Activated CD4-positive, alpha-beta memory T cell treated with anti-CD3 and anti-CD28 coated beads, Interleukin-2, amount 10 ng/mL, durations not matched to agents 7 days and 5 days (primary cell): ENCODE measurements at places on chromosomes 4 and X. TPM values are rescaled to one million over a fixed set of nuclear protein-coding genes. Genes with fewer than 3 reads are reported as not detected.

DNA sequence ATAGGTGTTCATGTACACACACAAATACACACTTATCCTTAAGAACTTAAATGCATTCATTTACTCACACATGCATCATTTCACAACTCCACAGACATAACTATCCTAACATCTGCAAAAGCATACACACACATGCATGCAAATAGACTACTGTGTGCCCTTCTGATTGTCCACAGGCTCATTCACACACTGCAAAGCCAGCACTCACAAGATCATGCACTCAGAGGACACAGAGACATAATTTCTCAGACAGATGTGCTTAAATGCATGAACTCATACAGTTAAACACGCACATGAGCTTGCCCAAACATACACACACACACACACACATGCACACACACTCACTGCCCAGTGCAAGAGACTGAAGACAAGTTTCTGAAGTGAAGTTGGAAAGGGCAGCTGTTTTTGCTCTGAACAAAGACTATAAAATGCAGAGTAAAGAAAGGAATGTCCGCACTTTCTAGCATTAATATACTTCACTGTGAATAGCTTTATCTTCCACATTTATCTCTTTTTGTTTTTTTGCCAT is 1018.0 kb upstream of the HS3ST1 start:
- H3K27ac ChIP-seq: no peak overlapping the region
- no peaks in the 10 kb centered on the region for H3K4me1 ChIP-seq
- H3K27me3 ChIP-seq: no peaks in the 10 kb centered on the region

DNA sequence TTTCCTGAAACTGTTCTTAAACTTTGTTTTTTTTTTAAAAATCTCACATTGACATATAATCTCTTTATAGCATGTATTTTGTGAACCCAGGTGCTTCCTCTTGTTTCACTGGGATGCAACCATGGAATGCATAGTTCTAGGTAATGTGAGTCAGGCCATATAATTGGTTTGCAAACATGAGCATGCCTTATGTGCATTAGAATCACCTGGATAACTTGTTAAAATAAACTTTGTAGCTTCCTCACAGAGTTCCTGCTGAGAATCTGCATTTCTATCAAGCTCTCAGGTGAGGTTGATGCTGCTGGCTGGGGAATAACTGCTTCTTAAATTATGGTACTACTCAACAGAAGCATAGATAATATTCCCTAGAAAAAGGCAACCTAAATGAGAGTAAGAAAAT is 940.3 kb upstream of the LCORL start:
- H3K36me3 ChIP-seq: no peaks in the 10 kb centered on the region
- H3K27me3 ChIP-seq: no peaks in the 10 kb centered on the region
- no peak overlapping the region for H3K4me3 ChIP-seq
- DNase-seq: no peak
- H3K4me1 ChIP-seq: no peaks in the 10 kb centered on the region

DNA sequence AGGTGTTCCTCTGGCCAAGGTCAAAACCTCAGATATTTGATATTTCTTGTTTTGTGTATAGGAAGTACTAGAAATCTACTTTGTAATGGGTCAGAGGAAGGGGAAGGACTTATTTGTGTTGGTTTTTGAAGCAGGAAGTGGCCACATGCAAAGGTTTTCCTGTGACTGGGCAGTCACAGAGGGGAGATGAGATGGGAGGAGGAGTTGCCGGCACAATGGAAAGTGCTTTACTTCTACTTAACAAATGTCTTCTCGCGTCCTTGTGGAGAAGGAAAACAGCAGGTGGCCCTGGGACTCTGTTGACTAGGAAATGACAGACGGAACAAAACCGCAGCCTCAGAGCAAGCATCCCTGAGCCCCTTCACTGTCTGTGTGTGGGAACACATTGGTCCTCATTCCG is 46.6 kb downstream of the SHROOM2 start:
- DNase-seq: no peak
- H3K36me3 ChIP-seq: no peaks in the 10 kb centered on the region
- peaks cover 3% of the 10 kb centered on the region for H3K4me1 ChIP-seq
- no peak overlapping the region for H3K27ac ChIP-seq
- H3K4me3 ChIP-seq: no peak overlapping the region

DNA sequence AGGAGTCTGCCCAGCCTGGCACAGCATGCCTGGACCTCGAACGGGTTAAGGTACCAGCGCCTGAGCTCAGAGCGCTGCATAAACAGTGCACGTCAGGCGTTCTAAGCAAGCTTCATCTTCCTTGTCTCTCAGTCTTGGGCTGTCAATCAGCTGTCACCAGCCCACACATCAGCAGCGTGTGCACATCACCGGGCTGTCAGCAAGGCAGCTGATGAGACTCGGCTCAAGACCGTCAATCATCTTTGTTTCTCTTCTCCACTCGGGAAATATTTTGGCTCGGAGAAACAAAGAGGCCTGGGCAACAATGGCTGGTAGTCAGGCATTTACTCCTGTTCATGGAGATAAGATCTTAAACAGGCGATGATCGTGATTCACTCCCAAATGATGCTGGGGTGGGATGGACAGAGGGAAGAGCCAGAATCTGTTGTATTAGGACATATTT is 141.3 kb downstream of the LDB2 start:
- H3K27ac ChIP-seq: no peak overlapping the region
- no peak for DNase-seq
- H3K4me1 ChIP-seq: no peaks in the 10 kb centered on the region
- H3K4me3 ChIP-seq: no peak overlapping the region

- no peaks in the 10 kb centered on the region for H3K36me3 ChIP-seq
- DNase-seq: no peak
- no peak overlapping the region for H3K27ac ChIP-seq
Measured at GRCh38 chr4:146124023-146124680, 51.4 kb upstream of the LSM6 start.

GRCh38 chr4:17497890-17498523 is 13.9 kb downstream of the QDPR start:
- no peak for DNase-seq
- peaks cover 37% of the 10 kb centered on the region for H3K36me3 ChIP-seq
- H3K4me1 ChIP-seq: peaks cover 18% of the 10 kb centered on the region

DNA sequence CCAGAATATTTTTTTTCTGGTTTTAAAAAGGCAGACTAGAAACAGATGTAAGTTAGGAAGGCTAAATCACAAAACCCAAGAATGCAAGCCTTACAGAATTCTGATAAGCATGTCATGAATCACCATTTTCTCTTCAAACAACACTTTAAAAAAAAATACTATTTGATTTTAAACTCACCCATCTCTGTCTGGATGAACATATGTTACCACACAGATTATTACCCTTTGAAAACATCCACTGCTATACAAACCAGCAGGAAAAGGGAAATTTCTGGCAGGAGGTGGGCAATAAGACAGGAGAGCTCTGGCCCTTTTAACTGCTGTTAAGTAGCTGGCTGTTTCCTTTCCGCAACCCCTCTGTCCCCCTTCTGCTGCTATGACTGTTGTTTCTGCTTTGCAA is 317.7 kb upstream of the NOCT start:
- H3K36me3 ChIP-seq: no peaks in the 10 kb centered on the region
- H3K27ac ChIP-seq: no peak overlapping the region
- no peak for DNase-seq
- no peaks in the 10 kb centered on the region for H3K4me1 ChIP-seq

GRCh38 chr4:340011-340410 is 2.4 kb downstream of the ZNF141 start:
- no peak overlapping the region for H3K4me3 ChIP-seq
- no peak for DNase-seq

DNA sequence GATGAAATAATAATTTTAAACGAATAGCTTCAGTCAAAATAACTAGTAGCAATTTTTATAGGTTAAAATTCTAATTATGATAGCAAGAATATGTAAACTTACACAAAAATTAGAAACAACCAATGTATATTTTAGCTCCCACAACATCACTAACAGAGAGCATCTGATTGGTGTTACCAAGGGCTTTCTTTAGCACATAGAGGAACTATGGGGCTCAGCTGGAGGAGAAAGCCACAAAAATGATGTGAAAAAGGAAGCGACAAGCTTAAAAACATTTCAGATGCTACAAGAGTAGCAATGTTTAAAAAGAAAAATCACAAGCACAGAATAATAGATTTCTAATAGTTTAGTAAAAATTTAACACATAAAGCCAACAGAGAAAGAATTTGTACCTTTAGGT is 56.3 kb downstream of the ATP8A1 start:
- H3K27me3 ChIP-seq: no peaks in the 10 kb centered on the region
- no peak for DNase-seq
- no peaks in the 10 kb centered on the region for H3K4me1 ChIP-seq

DNA sequence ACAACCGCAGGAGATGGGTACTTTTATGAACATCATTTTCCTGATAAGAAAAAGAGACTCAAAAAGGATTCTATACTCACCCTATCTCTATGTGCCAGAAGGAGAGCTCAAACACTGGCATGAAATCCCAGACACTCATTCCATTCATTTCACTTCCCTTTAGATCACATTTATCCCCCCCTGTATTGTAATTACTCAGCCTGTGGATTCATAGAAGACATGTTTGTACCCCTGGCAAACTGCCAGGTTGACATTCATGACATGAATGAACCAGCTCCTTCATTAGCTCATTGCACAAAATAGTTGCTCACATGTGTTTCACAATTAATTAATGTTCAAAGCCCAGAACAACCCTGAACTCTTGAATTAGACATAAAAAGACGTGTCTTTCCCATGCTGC is 4.9 kb downstream of the SMR3A start:
- no peaks in the 10 kb centered on the region for H3K27me3 ChIP-seq
- H3K27ac ChIP-seq: no peak overlapping the region
- no peaks in the 10 kb centered on the region for H3K36me3 ChIP-seq

ETDC gene
- total RNA-seq: not detected

FGF13 gene
- total RNA-seq: not detected

XAGE2 gene
- not detected for total RNA-seq
